Activated CD8-positive, alpha-beta T cell treated with anti-CD3 and anti-CD28 coated beads, Interleukin-2, amount 10 ng/mL, durations not matched to agents 7 days and 5 days (primary cell): ENCODE measurements at places on chromosomes 5 and 9. TPM values are rescaled to one million over a fixed set of nuclear protein-coding genes. Genes with fewer than 3 reads are reported as not detected.

DNA sequence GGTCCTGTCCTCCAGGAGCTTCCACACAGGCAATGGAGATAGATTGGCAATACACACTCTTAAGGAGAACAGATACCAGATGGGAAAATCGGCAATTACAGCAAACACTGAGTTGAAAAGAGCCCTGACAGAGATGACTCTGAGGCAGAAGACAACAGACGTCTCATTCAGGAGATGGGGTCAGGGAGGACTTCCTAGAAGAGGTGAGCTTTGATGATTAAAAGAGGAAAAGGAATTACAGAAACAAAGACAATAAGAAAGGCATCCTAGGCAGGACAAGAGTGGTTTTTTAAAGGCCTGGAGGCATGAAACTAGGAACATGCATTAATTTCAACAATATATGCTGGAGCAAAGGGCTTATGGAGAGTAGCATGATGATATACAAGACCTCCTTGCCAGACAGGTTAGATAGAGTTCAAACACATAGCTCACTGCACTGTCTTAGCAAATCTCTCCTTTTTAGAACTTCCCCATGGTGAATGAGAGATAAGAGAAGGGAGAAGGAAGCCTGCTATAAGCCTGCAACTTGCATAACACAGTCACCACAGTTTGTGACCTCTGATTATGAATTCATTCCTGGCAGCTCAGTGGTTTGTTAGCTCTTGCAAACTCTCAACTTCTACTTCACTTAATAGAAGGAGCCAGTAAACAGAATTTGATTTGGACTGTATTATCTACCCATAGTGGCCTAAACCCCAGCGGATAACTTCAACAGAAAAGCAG, 48.5 kb downstream of the SIL1 start:
- no peak for DNase-seq

DNA sequence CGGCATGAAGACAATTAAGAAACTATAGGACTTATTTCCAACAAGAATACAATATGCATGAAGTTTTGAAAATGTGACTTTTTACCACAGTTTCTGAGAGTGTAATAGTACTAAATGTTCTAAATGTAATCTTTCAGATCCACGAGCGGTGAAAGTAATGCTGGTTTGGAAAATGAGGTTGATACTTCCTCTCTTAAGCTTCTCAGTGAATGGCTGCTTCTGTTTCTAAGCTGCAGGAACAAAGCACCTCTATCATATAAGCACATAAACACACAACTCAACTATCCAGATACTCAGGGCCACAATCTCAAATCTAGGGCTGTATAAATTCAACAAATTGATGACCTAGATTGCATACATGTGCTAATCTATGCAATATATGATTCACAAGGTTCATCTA, 78.3 kb downstream of the LIFR start:
- DNase-seq, result no peak

- DNase-seq, result no peak
Measured at GRCh38 chr9:134592819-134593200, 48.8 kb upstream of the COL5A1 start.

DNA sequence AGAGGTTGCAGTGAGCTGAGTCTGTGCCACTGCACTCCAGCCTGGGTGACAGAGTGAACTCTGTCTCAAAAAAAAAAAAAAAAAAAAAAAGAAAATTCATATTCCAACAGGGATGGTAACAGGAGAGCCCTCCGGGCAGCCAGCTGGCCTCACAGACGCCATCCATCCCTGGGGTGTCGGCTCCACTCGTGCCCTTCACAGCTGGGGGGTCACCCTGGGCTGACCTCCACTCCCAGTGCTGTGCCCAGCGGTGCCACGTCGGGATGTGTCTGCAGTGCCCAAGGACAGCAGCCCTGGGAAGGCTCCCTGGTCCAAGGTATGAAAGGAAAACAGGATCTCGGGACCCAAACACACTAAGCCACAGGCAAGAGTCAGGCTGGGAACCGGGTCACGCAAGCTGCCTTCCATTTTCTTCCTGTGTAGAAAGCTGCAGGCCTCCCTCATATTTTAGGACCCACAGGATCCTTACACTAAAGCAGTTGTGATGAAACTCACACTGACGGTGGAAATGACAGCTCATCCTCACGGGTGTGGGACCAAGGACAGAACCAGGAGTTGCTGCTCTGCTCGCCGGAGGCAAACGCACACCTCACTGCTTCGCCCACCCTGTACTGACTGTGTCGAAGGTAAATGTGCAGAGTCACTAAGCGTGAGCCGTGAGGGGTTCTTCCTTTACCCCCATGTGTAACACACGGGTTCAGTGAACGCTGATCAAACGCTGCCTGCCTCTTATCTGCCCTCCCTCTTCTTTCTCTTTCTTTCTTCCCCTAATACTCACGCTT, 5.3 kb downstream of the SLC12A7 start:
- DNase-seq, result peak; percentile 50

GRCh38 chr5:132483661-132484390, 6.7 kb downstream of the IRF1 start:
- DNase-seq, result no peak

DNA sequence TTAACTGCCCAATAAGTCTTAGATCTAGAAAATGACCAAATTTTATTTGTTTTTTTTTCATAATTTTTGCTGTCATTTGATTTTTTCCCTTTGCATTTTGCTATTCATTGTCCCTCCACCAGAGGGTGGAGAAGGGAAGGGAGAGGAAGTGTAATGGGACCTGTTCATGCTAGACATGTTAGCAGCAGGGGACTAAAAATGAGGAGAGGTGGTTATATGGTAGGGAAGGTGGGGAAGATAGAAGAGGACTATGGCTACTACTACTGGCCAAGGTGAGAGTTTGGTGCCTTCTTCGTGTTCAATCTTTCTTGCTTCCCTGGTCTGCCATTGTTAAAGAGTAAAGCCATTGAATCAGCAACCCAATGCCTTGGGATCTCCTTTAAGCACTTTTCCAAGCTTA, 6.4 kb downstream of the GRIA1 start:
- DNase-seq, result no peak

GRCh38 chr5:145637396-145637795, 197.7 kb downstream of the PRELID2 start:
- DNase-seq, result no peak

DNA sequence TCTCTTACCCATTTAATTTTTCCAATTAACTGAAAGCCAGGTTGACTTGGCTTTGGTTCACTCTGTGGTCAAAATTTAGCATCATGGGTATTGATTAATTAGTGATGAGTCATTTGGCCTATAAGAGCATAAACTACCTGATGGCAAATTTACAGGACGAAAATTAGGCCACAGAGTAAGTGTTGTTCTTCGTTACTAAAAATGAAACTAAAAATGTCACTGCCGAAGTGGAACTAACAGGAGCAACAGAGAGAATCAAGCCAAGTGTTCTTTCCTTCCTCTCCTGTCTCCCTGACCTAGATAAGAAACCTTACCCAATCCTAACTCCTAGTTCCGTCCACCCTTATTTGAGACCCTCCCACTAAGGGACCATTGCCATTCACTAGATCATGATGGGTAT, 176.9 kb downstream of the RAB3C start:
- DNase-seq, result no peak

GRCh38 chr9:130872912-130873503, 23.6 kb downstream of the QRFP start:
- DNase-seq, result no peak

Gene C7
- not detected for total RNA-seq
